ENCODE measurements at places on chromosomes 12 and 14.

- no peak for DNase-seq
These were observed 7.7 kb upstream of the SLC24A4 start for GRCh38 chr14:92315050-92315805.

DNA sequence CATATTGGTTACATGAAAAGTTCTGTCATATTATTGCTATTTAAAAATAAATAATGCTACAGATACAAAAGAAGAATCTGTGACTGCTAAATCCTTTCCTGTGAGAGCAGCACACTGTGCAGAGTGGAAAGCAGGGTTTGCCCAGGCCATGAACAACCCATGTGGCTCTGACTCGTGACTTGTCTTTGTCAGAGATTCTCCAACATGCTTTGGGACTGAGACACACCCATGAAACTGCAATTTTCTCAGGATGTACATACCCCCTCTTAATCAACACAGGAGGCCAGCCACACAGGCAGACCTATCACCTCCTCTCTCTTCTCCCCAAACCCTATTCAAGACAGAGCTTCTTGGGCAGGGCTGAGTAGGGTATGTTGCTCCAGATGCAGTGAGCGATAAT is 96.8 kb upstream of the NTF3 start:
- DNase-seq = no peak

GRCh38 chr12:122174155-122174845 is at the start of gene IL31:
TSS of gene IL31 (minus strand) at chr12:122174221. CDS start at chr12:122174172, 49 bp downstream.
- DNase-seq = no peak

GRCh38 chr12:9869307-9870161 is at the start of gene CLEC2B:
TSS of gene CLEC2B (minus strand) at chr12:9869354.
- peak; percentile 79 for DNase-seq

- no peak for DNase-seq
These were observed 51.8 kb downstream of the PELI2 start for GRCh38 chr14:56170028-56170427.

GRCh38 chr12:64256166-64256800 is 34.2 kb upstream of the KICS2 start:
- no peak for DNase-seq

DNA sequence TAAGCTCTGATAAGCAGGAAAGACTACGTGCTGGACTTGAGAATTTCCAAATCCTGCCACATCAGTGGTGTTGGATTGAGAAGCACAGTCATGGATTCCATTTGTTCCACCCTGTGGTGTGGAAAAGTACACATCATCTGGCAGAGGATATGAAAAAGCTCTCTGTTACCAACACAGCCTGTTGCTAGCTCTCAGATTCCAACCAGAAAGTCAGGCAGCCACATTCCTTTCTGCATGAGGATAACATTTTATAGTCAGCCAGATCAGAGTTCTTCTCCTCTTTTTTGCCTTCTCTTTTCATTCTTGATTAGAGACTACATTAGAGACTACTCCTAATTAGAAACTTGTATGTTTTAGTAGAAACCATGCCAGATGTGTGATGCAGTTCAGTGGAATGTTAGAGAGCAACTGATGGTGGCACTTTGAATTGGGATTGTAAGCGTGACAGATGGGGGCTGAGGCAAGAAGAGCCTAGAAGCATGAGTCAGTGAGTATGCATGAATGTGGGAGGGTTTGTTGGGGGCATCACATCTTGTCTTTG is 61.2 kb upstream of the STXBP6 start:
- DNase-seq = no peak

GRCh38 chr12:132360906-132361777 is 31.8 kb upstream of the GALNT9 start:
- no peak for DNase-seq

GRCh38 chr12:131631230-131631629 is 79.7 kb upstream of the SFSWAP start:
- DNase-seq = no peak

- no peak for DNase-seq
These were observed 35.4 kb downstream of the SPTB start for GRCh38 chr14:64844272-64844671.

- no peak for DNase-seq
These were observed 138.7 kb downstream of the C12orf75 start for GRCh38 chr12:105469211-105469610.

DNA sequence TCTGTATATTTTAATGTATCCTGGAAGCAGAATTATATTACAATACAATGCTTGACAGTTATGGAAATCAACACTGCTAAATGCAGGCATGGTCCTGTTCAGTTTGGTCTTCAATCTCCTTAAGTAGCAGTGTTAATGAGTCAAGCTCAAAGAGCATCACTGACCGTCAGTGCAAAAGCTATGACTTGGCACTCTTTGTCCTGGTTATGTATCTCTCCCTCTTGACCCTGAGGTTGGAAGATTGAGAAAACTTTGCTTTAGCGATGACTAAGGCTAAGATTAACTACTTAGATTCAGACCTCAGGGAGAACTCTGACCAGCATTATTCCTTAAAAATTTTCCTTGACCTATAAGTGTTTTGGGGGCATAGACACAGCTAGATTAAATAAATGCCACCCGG is 10.9 kb downstream of the CLEC7A start:
- no peak for DNase-seq

DNA sequence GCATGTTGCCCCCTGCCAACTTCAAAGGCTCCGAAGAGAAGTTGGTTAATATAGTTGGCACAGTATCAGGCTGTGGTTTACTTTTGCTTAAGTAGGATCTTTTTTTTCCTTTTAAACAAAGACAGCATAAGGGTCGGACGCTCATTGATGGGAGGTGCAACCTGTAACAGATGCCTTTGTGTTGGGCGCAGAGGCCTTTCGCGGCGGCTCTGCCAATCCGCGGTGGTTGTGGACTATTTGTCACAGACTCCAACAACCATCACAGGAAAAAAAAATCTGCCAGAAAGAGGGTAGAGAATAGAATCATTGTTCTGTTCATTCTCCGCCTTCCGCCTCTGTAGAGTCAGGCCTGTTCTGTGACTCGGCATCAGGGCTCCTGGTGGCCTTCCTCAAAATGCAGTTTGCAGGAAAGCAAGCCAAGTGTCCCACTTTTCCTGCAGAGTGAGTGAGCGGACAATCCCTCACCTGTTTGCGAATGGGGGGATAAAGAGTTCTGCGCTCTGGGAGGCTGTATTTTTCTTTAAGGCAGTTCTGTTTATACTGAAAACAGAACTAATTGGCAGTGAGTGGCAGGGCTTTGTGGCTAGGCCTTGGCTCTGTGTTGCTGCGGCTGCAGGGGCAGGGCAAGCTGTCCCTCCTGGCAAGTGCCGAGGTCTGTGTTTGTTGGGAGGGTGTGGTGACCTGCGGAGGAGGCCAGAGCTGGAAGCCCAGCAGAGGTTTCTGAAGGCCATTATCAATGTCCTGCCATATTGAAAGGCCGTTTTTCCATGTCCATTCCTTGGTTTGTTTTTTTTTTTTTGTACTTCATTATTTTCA is 83.0 kb upstream of the PIWIL1 start:
- DNase-seq = no peak

DNA sequence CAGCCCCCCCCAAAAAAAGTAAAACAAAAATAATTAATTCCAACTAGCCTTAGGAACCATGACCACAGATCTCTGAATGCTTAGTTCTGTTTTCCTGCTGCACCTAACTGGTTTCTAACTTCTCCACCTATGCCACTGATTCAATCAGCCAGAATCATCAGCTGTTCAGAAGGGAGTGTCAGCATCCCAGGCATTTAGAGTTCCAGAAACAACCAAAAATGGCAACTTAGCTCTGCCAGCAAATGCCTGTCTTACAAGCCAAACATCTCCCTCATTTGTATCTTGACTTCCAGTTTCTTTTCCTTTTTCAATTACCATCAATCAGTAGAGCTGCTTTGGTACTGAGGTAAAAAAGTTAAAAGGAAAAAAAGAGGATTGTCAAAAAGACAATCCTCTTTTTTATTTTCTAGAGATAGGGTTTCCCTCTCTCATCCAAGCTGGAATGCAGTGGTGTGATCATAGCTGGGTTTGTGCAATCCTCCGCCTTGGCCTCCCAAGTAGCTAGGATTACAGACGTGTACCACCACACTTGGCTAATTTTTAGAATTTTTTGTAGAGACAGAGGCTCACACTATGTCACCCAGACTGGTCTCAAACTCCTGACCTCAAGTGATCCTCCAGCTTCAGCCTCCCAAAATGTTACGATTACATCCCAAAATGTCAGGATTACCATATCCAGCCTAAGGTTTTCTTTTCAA is 45.2 kb upstream of the ISM2 start:
- no peak for DNase-seq

DNA sequence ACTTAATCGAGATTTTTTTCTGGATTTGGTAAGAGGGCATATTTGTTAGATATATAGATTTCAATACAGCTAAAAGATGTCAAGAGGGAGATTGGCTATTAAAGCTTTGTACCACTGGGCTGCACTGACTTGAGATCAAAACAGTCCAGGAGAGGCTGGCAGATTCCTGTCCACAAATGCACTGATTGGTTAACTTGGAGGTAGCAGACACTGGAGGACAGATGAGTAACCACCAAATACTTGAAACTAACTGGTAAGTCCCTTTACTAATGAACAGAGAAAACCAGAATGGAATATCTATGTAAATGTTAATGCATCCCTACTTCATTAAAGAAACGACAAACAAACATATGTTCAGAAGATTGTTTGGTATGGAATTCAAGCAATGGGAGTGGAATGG is 416.6 kb downstream of the LRIG3 start:
- DNase-seq = no peak

GRCh38 chr12:6647083-6647604 is at the start of gene ACRBP:
TSS of gene ACRBP (minus strand) at chr12:6647432. CDS start at chr12:6647366, 66 bp downstream.
- no peak for DNase-seq

- no peak for DNase-seq
These were observed 28.7 kb downstream of the SMUG1 start for GRCh38 chr12:54160089-54160488.

- DNase-seq = no peak
These were observed 14.0 kb downstream of the GIT2 start for GRCh38 chr12:109982210-109982609.

- no peak for DNase-seq
These were observed 1330.7 kb upstream of the TMEM132C start for GRCh38 chr12:126936181-126936851.

DNA sequence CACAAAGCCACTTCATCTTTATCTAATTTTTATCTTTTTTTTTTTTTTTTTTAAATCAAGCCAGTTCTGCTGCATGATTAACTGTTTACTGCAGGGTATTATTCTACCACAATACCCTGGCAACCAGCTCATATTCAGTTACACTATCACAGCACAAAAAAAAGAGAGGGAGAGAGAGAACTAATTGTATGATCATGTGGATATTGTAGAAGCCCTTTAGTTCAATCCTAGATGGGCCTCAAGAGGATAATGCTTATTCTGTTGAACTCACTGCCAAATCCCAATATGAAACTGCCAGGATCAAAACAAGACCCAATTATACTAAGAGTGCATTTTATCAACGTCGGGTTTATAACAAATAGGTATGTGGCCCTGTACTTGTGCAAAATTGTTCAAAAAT is 51.5 kb downstream of the MED13L start:
- DNase-seq = no peak

DNA sequence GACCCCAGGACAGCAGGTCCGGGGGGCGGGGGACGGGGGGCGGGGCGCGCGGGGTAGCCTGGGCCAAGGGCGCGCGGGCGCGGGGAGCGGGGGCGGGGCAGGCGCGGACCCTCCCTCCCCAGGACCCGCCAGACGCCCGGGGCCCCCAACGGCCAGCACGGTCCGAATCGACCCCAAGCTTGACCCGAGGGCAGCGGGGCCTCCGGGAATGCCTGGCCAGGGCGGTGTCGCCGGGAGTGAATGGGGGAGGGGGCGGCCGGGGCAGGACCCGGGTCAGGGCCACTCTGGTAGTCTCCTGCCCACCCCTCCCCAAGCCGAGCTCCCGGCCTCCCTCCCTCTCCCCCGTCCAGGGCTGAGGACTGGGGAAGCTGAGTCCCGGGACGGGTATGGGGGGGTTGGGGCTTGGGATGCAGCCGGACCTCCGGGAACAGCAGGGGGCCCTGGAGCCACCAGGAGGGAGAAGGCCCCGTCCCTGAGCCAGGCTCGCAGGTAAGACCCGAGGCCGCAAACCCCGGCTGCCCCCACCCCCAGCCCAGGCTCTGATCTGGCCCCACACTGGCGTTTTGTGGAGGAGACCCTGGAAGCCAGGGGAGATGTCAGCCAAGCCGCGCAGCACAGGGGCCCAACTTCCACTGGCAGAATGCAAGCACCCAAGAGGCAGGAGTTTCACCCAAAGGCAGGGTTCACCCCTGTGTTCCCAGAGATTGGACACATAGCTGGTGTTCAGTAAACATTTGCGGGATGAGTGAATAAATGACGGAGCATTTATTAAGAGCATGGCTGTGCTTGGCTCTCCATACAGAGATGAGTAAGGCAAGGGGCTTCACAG is 545 bp upstream of the GALNT9 start:
- no peak for DNase-seq

- DNase-seq = no peak
These were observed 43.1 kb upstream of the LTA4H start for GRCh38 chr12:96078231-96079135.

DNA sequence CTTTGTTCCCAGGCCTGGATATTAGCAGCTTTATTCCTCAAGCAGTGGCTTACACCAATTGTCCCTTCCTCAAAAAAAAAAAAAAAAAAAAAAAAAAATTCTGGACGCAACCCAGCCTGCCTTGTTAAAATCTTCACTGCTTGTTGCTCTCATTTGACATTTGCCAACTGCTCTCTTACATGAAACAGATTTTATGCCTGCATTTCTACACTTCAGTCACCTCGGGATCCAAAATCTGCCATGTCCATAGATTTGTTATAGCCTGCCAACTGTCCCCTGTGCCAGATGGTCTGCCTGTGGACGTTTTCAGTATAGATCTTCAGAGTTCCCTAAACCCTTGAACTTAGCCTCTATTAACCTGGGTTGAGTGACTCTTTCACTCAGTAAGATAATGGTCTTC is 651.5 kb downstream of the FSCB start:
- no peak for DNase-seq

DNA sequence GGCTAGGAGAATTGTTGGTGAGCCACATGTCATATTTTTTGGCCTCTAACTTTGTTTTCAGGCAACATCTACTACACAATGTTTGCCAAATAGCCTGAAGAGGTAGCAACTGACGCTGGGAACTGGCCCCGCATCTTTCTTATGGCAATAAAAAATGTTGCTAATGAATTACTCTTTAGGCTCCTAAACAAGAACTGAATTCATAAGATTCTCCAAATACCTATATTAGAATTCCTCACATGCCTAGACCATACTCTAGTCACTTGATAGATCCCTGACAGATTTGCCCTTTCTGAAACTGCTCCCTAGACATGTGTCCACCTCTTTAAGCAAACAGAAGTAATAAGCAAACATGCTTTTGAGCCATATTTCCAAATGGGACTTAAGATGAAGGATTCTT is 209.0 kb upstream of the ATXN7L3B start:
- no peak for DNase-seq

DNA sequence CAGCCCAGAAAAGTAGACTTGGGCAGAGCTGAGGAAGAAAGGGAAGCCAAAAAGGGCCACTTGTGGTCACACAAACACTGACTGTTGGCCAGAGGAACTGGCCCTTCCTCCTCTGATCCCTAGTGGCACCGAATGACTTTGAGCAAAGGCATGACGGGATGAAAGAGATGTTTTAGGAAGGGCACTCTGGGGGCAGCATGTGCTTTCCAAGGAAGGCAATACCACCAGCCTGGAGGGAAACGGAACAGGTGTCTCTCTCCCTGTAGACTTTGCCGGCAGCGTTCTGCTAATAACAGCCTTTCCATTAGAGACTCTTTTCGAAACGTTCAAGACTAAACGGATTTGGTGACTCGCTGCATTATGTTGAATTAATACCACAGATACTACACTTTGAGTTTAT is 12.3 kb upstream of the FBXO21 start:
- no peak for DNase-seq
